OCI-M1 (cell line): ENCODE measurements at places on chromosomes 13 and 19.

GRCh38 chr19:41478875-41479756 lies 36.2 kb downstream of the ERICH4 start:
- DNase-seq = no peak

DNA sequence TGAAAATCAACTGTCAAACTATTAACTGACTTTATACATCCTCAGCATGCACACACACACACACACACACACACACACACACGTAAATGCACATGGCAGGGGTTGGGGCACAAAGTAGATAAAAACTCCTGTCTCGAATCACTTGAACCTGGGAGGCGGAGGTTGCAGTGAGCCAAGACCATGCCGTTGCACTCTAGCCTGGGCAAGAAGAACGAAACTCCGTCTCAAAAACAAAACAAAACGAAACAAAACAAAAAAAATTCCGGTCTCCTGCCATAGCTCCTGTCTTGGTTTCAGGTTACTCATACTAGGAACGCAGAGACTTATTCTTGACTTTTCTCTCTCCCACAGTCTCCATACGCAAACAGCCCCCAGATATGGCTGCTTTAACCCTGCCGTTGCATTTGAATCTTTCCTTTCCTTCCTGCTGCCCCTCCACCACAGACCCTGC lies 148.9 kb downstream of the SHISA2 start:
- no peak for DNase-seq

DNA sequence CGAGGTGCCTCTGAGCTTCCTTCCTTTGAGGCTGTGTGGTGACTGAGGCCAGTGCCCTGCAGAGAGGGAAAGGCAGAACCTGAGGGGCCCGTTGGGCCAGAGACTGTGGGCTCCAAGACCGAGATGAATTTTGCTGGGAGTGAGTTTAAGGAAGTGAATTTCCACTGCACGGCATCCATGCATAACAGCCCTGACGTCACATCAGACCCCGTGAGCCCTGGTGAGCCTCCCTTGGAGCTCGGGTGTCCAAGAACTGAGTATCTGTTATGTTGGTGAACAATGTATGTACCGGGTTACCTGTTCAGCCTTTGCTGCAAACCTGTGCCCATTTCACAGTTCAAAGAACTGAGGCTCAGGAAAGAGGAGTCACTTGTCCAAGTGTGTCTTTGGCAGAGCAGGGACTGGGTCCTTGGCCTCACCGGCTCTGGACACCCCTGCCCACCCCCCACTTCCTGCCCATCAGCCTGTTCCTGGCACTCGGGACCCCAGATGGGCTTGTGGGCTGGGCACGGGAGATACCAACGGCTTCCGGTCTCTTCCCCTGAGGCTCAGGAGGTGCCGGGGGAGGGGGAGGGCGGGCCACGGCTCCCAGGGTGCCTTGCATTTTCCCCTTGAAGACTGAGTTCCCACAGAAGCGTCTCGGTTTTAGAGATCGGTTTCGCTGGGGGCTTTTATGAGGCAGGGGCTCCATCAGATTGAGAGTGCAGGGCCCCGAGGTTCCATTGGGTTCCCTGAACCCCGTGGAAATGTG lies 33.7 kb downstream of the NFILZ start:
- DNase-seq = no peak

GRCh38 chr13:77339408-77339807 lies 12.5 kb upstream of the MYCBP2 start:
- DNase-seq = no peak

- DNase-seq = no peak
Measured at GRCh38 chr19:32241306-32241705, 104.1 kb upstream of the ZNF507 start.

- DNase-seq = peak; percentile 9
Measured at GRCh38 chr13:73158851-73159250, 100.0 kb downstream of the KLF5 start.

DNA sequence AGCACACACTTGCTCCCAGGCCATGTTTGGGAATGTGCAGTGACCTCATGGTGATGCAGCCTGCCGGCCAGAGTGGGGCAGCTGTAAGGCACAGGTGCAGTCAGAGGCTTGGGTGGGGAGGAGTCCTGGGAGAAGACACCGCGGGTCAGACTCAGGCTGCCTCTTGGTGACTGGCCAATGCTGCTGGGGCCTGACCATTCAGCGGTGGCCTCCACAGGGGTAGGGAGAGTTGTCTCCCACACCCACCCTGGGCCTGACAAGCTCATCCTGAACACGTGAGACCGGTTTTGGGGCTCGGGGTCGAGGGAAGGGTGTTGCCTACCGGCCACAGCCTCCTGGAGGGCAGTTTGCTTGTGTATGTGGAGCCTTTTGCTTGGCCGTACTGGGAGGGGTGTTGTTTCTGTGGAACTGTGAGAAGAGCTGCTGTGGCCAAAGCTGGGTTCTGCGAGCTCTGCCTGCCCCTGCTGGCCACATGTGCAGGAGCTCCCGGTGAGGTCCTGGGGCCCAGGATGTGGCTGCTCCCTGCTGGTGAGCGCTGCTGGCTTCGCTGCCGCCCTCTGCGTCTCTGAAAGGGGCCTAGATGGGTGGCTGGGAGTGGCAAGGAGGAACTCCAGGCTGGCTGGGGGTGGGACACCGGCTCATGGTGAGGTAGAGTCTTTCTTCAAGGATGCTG lies 22.1 kb downstream of the UPF1 start:
- DNase-seq = no peak

DNA sequence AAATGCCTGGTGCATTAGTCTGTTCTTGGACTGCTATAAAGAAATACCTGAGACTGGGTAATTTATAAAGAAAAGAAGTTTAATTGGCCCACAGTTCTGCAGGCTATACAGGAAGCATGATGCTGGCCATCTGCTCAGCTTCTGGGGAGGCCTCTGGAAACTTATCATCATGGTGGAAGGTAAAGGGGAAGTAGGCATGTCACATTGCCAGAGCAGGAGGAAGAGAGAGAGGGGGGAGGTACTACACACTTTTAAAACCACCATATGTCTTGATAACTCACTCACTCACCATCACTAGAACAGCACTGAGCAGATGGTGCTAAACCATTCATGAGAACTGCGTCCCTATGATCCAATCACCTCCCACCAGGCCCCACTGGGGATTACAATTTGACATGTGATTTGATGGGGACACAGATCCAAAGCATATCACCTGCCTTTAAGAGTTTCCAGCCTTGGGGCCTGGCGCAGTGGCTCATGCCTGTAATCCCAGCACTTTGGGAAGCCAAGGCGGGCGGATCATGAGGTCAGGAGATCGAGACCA lies 219.0 kb downstream of the KATNAL1 start:
- peak; percentile 33 for DNase-seq

DNA sequence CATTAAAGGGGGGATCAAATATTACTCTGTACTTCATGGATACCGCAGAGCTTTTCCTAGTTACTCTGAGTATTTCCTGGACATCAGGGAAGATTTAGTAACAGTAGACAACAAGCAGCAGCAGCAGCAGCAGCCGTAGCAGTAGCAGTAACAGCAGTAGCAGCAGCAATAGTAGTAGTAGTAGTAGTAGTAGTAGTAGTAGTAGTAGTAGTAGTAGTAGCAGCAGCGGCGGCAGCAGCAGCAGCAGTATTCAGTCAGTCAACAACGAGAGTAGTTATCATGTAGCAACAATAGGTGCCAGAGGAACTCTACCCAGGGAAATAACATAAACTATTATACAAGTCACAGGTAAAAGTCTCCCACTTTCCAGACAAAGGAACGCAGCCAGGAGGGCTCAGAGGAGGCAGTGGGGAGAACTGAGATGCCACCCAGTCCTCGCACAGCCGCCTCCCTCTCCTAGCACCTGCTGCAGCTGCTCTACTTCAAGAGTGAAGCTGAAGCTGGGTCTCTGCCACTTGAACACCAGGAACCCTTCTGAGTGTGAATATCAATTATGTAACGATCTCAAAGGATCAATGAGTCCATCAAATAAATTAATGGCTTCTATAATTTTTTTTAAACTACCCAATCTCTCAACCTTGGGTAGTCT lies 1.3 kb upstream of the DOCK9 start:
- DNase-seq = no peak

DNA sequence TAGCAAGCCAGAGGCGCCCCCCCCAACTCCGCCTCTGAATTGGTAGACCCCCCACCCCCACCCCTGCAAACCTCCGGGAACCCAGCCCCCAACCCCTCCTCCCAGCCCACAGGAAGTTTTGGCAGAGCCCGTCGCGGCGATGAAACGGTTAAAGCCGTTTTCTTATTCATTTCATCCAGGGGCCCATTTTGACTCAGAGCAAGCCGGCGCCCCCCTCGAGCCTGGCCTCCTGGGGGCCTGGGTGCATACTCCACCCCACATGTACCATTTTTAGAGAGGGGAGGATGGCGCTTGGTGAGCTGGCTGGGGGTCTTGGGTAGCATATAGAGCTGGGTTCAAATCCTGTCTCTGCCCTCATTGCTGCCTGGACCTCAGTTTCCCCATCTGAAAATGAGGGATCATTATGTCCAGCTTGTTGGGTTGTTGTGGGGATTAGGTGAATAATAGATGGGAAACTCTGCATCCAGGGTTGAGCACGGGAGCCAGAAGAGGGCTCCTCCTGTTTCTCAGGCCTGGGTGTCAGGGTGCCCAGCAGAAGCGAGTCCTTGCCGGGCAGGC lies 7.9 kb upstream of the JUNB start:
- peak; percentile 12 for DNase-seq

DNA sequence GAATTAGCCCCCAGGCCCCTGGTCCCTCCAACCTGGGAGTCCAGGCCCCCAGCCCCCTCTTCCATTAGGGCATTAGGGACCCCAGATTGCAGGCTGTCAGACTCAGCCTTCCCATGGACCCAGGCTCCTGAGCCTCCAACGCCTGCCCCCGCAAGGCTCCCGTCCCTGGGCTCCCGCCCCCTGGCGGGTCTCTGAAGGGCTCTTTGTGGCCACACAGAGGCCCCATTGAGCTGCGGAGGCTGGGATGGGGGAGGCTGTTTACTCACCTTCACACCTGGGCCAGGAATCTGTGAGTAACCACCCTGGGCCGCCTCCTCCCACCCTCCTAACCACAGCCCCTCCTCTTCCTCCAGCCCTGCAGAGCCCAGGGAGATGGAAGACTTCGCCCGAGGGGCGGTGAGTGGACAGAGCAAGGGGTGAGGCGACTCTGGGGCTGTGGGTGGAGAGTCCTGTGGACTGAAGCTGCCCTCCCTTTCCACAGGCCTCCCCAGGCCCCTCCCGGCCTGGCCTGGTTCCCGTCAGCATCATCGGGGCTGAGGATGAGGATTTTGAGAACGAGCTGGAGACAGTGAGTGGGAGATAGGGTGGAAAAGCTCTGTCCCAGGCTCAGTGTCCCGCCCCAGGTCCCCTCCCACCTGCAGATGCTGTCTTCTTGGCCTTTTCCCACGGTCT lies 4.9 kb downstream of the ARHGEF1 start:
- no peak for DNase-seq

DNA sequence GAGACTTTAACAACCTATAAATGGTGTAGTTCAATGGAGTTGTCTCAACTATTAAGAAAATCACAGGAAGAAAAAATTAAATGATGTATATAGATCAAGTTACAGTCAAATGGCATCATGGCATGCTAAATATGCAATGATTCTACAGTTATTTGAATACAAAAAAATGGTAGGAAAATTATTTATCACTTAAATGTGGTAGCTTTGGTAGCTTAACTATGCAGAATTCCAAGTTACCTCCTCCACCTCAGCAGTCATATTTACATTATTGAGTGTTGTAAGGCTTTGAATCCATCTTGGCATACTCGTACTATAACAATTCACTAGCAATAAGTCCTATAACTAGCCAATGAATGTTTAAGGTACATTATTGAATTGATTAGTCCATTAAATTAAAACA lies 36.8 kb downstream of the CAB39L start:
- DNase-seq = no peak

GRCh38 chr19:55304980-55305379 lies 20.2 kb downstream of the TMEM150B start:
- no peak for DNase-seq

GRCh38 chr13:113043931-113044330 lies 61.7 kb upstream of the F7 start:
- DNase-seq = no peak

DNA sequence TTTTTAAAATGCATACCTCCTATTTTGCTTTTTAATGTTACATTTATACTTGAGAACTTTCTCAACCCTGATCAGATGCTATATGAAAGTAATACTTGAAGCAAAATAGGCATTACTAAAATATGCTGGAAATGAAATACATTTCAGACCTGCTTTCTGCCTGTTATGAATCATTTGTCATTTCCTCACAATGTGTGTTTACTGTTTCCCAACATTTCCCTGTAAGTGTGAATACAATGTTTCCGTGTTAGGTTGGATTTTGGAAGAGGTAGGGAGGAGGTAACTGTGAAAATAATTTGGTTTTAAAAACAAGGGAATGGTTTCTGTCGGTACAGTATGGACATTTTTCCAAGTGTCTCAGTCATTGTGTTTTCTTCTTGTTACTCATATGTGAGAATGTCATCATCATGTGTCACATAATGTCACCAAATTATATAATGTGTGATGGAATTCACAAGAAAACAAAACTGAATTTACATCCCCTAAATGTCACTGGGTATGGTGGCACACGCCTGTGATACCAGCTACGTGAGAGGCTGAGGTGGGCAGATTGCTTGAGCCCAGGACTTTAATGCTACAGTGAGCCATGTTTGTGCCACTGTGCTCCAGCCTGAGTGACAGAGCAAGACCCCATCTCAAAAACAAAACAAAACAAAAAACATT lies 43.0 kb downstream of the ZAR1L start:
- DNase-seq = no peak

DNA sequence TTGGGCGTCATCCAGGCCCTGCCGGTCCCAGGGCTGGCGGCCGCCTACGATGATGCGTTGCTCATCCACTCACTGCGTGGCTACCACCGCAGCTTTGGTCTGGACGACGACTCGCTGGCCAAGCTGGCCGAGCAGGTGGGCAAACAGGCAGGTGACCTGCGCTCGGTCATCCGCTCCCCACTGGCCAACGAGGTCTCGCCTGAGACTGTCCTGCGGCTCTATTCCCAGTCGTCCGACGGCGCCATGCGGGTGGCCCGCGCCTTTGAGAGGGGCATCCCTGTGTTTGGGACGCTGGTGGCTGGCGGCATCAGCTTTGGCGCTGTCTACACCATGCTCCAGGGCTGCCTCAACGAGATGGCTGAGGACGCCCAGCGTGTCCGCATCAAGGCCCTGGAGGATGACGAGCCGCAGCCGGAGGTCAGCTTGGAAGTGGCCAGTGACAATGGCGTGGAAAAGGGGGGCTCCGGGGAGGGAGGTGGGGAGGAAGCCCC lies 3.5 kb downstream of the IRGC start:
- DNase-seq = no peak

DNA sequence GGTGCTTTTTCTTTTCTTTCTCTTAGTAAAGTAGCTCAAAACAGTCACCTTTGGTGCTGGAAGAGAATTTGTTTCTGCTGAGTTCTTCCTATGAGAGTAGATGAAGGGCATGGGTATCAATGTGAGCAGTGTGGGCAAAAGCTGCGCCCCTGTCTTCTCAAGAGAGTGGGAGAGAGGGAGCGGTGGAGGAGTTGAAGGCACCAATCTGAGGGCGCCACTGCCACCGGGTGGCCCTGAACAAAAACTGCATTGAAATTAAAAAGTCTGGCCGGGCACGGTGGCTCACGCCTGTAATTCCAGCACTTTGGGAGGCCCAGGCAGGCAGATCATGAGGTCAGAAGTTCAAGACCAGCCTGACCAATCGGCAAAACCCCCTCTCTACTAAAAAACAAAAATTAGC lies 28.7 kb upstream of the EPHX3 start:
- DNase-seq = no peak

GRCh38 chr13:44274771-44275205 lies 98.8 kb upstream of the SERP2 start:
- peak; percentile 76 for DNase-seq
